ENCODE measurements at places on chromosomes 6 and 20.

- no peaks in the 10 kb centered on the region for H3K36me3 ChIP-seq
- H3K4me3 ChIP-seq, result no peak overlapping the region
- no peaks in the 10 kb centered on the region for H3K27me3 ChIP-seq
- no peak for DNase-seq
- no peak overlapping the region for H3K27ac ChIP-seq
Observed at GRCh38 chr20:23966927-23967615, 21.5 kb downstream of the GGTLC1 start.

DNA sequence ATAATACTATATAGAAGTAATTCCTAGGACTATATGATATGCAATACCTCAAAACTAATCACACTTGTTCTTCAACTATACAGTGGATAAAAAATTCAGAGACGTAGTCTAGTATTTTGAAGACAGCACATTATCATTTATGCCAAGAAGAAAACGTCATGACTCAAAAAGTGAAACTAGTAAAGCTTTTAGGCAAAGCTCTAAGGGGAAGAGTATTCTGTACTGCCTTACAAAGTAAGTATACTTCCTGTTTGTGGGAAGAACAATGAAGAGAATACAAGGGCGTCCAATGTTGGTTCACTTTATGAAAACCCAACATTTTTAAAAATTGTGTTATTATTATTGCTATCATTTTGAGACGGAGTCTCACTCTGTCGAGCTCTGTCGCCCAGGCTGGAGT is 27.9 kb downstream of the LOC128125822 start:
- no peak overlapping the region for H3K27ac ChIP-seq
- no peaks in the 10 kb centered on the region for H3K36me3 ChIP-seq
- H3K4me3 ChIP-seq, result no peak overlapping the region

DNA sequence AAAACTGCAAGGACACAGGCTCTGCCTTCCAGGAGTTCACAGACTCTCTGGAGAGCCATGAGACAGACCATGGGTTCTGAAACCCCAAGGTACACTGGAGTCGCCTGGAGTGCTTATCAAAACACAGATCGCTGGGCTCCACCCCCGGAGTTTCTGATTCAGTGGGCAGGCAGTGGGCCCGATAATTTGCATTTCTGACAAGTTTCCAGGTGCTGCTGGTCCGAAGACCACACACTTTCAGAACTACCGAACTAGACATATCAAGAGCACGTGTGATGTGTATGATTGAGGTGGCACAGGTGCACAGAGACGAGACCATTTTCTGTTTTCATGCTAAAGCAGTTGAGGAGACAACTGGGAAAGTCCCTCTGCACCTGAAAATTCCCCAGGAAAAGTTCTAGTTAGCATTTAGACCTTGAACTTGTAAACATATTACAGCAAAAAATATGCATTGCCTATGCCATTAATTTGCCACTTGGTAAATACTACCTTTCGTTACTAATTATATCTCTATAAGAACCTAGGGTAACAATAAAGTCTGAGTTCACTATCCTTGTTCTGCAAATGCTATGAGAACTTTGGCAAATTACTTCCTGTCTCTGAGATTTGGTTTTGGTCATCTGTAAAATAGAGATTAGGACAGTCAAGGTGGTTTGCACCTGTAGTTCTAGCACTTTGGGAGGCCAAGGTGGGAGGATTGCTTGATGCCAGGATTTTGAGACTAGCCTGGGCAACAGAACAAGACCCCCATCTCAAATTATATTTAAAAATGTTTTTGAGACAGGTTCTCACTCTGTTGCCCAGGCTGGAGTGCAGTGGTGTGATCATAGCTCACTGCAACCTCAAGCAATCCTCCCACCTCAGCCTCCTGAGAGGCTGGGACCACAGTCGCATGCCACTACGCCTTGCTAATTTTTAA is 14.3 kb upstream of the PIM1 start:
- no peak overlapping the region for H3K4me3 ChIP-seq
- no peaks in the 10 kb centered on the region for H3K4me1 ChIP-seq
- no peaks in the 10 kb centered on the region for H3K27me3 ChIP-seq
- DNase-seq, result no peak

- H3K4me3 ChIP-seq, result no peak overlapping the region
- H3K27me3 ChIP-seq, result no peaks in the 10 kb centered on the region
- H3K36me3 ChIP-seq, result no peaks in the 10 kb centered on the region
- no peaks in the 10 kb centered on the region for H3K4me1 ChIP-seq
Observed at GRCh38 chr6:112237595-112237994, 16.8 kb downstream of the LAMA4 start.

GRCh38 chr6:169146521-169146920 is 107.1 kb downstream of the THBS2 start:
- H3K36me3 ChIP-seq, result no peaks in the 10 kb centered on the region
- no peaks in the 10 kb centered on the region for H3K27me3 ChIP-seq
- no peak for DNase-seq
- H3K4me3 ChIP-seq, result no peak overlapping the region
- H3K27ac ChIP-seq, result no peak overlapping the region

- H3K27me3 ChIP-seq, result no peaks in the 10 kb centered on the region
- H3K4me3 ChIP-seq, result no peak overlapping the region
- H3K36me3 ChIP-seq, result no peaks in the 10 kb centered on the region
- H3K27ac ChIP-seq, result no peak overlapping the region
- H3K4me1 ChIP-seq, result no peaks in the 10 kb centered on the region
Observed at GRCh38 chr6:161543684-161544309, 269.9 kb upstream of the AGPAT4 start.

DNA sequence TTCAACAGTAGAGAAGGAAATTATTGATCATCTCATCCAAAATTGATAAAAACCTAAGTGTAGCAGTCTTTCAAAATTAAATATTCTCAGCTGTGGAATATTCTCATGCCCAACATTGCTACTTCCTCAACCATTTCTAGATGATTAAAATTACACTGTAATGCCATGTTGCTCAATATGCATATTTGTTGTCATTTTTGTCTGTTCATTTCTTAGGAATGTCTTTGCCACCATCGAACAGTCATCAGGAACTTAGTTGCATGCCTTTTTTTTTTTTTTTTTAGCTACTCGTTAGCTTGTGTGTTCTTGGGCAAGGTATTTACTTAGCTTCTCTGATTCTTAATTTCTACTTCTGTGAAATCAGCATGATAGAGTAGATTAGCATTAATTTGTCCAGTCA is 188.6 kb downstream of the DTNBP1 start:
- no peaks in the 10 kb centered on the region for H3K27me3 ChIP-seq
- no peak overlapping the region for H3K27ac ChIP-seq
- DNase-seq, result no peak
- no peak overlapping the region for H3K4me3 ChIP-seq

GRCh38 chr6:41579088-41579610 is 33.0 kb downstream of the FOXP4 start:
- H3K27me3 ChIP-seq, result no peaks in the 10 kb centered on the region
- DNase-seq, result no peak
- H3K4me1 ChIP-seq, result peaks cover 49% of the 10 kb centered on the region

DNA sequence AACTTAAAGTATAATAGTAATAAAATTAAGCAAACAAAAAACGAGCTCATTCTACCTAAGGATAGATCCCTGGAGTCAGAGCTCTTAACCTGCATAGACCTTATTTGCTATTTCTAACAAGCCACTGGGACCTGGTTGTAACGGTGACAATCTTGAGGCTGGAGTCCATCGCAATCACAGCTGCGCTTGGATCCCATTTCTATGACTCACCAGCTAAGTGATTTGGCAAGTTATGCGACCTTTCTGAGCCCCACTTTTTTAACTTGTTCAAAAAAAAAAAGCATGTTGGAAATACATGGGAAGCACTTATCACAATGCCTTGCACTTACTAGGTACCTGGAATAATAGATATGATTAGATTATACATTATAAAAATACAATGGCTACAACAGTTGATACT is 389.5 kb upstream of the CDH4 start:
- no peaks in the 10 kb centered on the region for H3K36me3 ChIP-seq
- no peaks in the 10 kb centered on the region for H3K4me1 ChIP-seq
- no peak for DNase-seq
- no peak overlapping the region for H3K27ac ChIP-seq

DNA sequence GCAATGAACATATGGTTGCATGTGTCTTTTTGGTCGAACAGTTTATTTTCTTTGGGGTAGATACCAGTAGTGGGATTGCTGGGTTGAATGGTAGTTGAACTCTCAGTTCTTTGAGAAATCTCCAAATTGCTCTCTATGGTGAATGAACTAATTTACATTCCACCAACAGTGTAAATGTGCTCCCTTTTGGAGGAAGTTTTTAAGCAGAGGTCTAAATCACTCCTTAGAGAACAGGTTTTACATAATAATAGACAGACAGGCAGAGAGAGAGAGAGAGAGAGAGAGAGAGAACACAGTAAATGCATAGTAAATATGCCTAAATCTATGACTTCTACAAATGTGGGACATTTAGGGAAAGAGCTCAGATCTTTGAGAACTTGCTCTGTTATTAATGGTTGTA is 37.6 kb downstream of the GRM1 start:
- no peak for DNase-seq
- H3K27me3 ChIP-seq, result no peaks in the 10 kb centered on the region
- no peak overlapping the region for H3K27ac ChIP-seq
- H3K4me3 ChIP-seq, result no peak overlapping the region
- H3K36me3 ChIP-seq, result no peaks in the 10 kb centered on the region

GRCh38 chr6:142913511-142914047 is 31.4 kb downstream of the HIVEP2 start:
- no peak for DNase-seq
- H3K36me3 ChIP-seq, result no peaks in the 10 kb centered on the region
- H3K4me1 ChIP-seq, result peaks cover 2% of the 10 kb centered on the region

GRCh38 chr6:26520237-26520849 is 17.8 kb upstream of the HMGN4 start:
- H3K36me3 ChIP-seq, result no peaks in the 10 kb centered on the region
- H3K4me1 ChIP-seq, result peaks cover 7% of the 10 kb centered on the region
- H3K4me3 ChIP-seq, result no peak overlapping the region
- DNase-seq, result no peak

DNA sequence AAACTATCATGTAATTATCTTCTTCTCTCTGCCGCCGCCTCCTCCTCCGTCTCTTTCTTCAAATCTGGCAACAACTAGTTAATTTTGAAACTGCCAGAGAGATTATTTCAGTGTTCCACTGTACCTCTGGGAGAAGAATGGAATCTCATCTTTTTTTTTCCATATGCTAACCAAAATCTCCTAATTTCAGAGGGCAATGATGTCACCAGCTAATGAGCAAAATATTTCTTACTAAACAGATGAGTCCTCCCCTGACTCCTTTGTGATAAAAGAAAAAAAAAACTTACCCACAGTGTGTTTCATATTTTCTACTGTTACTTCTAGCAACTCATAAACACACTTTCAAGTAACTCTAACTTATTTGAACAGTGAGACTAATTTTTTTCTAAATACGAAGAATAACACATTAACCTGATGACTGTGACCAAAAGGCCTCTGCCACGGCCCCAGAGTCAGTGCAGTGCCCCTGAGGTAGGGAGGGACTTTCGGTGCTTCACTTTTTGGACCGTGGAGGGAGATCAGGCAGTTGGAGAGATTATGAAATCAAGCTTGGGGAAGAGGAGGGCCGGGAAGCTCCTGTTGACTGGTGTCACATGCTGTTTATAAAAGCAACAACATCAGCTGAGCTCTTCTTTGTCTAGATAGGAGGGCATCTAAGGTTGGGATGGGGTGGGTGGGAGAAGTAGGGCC is 159.6 kb downstream of the SASH1 start:
- no peak overlapping the region for H3K27ac ChIP-seq
- no peaks in the 10 kb centered on the region for H3K4me1 ChIP-seq
- no peak for DNase-seq
- H3K27me3 ChIP-seq, result no peaks in the 10 kb centered on the region

DNA sequence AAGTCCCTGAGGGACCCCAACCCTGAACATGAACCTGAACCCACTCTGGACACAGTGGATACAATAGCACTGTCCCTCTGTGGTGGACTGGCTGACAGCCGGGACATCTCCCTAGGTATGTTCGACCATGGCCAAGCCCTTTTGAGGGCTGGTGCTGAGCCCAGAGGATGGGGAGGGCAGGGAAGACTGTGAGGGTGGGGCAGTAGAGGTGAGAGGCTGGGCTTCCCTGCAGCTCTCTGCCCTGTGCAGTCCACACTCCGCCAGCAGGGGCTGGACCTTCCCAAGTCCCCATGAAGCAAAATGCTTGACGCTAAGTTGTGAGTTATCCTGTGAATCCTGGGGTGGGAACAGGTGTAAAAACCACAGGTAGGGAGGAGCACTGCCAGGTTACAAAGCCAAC is 11.5 kb downstream of the LPIN3 start:
- H3K27me3 ChIP-seq, result no peaks in the 10 kb centered on the region
- no peaks in the 10 kb centered on the region for H3K36me3 ChIP-seq
- no peak overlapping the region for H3K4me3 ChIP-seq
- DNase-seq, result no peak

DNA sequence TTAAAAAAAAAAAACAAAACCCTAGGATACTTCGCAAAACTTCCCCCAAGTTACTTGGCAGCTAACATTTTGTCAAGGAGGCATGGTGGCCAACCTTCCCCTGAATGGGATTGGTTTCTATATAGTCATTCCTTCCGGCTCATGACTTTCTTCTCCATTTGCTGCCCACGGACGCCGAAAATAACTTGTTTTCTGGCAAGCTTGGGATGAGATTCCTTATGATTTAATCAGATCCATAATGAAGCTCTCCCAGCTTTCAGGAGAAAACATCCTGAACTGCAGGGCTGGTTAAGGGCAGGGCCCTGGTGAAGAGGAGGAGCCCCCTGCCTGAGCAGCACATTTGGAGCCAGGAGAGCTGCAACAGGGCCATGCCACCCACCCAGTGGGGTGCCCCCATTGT is 49.9 kb downstream of the PPP1R16B start:
- no peaks in the 10 kb centered on the region for H3K4me1 ChIP-seq
- no peaks in the 10 kb centered on the region for H3K27me3 ChIP-seq
- H3K27ac ChIP-seq, result no peak overlapping the region
- no peak for DNase-seq

DNA sequence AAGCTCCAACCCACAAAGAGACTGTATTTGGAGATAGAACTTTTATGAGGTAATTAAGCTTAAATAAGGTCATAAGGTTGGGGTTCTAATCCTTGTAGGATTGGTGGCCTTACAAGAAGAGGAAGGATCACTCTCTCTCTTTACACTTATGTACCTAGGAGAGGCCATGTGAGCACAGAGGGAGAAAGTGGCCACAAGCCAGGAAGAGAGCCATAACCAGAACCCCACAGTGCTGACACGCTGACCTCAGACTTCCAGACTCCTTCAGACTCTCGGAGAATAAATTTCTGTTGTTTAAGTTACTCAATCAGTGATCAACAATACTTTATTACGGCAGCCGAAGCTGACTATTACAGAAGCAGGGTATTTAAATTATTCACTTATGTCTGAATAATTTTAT is 430.5 kb upstream of the EPHA7 start:
- H3K27me3 ChIP-seq, result no peaks in the 10 kb centered on the region
- H3K4me1 ChIP-seq, result no peaks in the 10 kb centered on the region
- DNase-seq, result no peak

DNA sequence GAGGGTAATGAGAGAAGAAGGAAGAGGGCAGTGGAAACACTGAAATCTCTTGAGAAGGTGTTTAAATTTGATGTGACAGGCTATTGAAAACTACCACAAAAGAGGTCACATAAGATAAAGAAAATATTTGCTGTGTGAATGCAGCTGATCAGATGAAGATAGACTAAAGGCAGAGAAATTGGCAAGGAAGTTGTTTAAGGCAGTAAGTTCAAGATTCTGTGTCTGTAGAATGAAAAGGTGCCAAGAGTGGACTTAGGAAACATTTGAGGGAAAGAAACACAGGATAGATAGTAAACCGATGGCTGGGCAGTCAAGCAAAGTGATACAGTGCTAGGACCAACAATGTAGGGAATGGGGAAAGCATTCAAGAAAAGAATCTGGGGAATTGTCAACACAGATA is 332.3 kb upstream of the MARCKS start:
- no peak for DNase-seq

- DNase-seq, result no peak
- no peak overlapping the region for H3K4me3 ChIP-seq
- no peaks in the 10 kb centered on the region for H3K27me3 ChIP-seq
- no peaks in the 10 kb centered on the region for H3K4me1 ChIP-seq
Observed at GRCh38 chr6:168363302-168363701, 43.7 kb upstream of the DACT2 start.

Measured in pancreas (tissue), 10 donors.